Activated CD8-positive, alpha-beta T cell treated with anti-CD3 and anti-CD28 coated beads, Interleukin-2, amount 10 ng/mL, durations not matched to agents 7 days and 5 days (primary cell): ENCODE measurements at places on chromosomes 11 and 22.

- H3K36me3 ChIP-seq = no peaks in the 10 kb centered on the region
- H3K4me3 ChIP-seq = no peak overlapping the region
- no peaks in the 10 kb centered on the region for H3K4me1 ChIP-seq
- no peak overlapping the region for H3K27ac ChIP-seq
- no peaks in the 10 kb centered on the region for H3K27me3 ChIP-seq
These were observed 49.5 kb downstream of the VSIG10L2 start for GRCh38 chr11:125995313-125995712.

GRCh38 chr11:120283124-120283523 is 42.0 kb upstream of the TLCD5 start:
- H3K27me3 ChIP-seq = peaks cover 26% of the 10 kb centered on the region
- no peak overlapping the region for H3K4me3 ChIP-seq
- no peak overlapping the region for H3K27ac ChIP-seq
- H3K36me3 ChIP-seq = no peaks in the 10 kb centered on the region
- DNase-seq = no peak

DNA sequence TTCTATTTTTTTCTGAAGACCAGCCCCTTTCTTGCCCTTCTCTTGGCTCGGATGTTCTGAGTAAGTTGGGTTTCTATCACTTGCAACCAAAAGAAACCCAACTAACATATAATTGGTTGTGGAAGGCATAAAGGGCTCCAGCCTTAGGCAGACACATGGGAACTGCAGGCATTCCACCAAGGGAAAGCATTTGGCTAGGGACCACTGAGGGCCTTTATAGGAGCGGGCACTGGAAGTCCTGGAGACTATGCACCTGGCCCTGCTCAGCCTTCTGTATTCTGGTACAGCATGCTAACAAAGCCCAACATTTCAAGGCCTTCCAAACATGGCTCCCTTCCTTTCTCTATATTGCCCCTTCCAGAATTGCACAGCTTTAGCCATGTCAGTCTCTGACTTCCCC is 17.6 kb upstream of the LMO1 start:
- peaks cover 11% of the 10 kb centered on the region for H3K27me3 ChIP-seq
- DNase-seq = no peak
- no peak overlapping the region for H3K27ac ChIP-seq
- no peak overlapping the region for H3K4me3 ChIP-seq
- H3K4me1 ChIP-seq = no peaks in the 10 kb centered on the region
- H3K36me3 ChIP-seq = no peaks in the 10 kb centered on the region

DNA sequence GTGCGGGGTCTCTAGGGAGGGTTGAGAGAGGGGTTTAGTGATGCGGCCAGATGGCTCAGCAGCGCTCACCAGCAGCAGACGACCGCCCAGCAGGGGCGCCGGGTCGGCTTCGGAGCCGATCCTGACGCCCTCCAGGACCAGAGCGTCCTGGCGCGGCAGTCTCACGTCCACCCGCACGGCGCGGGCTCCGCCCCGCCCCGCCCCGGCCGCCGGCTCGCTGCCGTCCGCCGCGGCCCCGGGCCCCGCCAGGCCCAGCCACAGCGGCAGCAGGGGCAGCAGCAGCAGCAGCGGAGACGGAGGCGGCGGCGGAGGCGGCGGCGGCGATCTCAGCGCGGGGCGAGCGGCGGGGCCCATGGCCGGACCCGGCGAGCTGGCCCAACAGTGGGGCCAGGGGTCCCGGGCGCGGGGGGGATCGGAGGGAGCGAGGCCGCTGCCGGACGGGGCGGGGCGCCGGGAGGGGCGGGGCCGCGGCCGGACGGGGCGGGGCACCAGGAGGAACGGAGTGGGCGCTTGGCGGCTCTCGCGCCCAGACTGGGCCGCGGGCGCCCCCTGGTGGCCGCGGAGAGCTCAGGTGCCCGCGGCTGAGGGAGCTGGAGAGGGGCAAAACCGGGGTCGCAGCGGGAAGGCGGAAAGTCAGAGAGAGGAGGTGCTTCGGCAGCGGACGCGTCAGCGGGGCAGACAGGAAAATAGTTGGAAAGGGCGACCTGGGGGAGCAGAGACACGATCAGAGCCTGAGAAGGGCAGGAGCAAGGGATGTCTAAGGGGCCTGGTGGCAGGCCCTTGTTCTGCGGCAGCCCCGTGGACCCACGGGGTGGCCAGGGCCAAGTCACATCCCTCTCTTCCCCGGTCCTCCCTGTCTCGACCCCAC is at the start of gene RNF215:
RNF215 (minus strand) TSS at position 452 of the 868 bp plus-strand sequence; CDS start at position 354, 98 bp downstream.
- H3K4me1 ChIP-seq = peaks cover 32% of the 10 kb centered on the region
- H3K36me3 ChIP-seq = no peaks in the 10 kb centered on the region
- peak within 1 kb of the TSS; percentile 80 for H3K4me3 ChIP-seq
- no peaks in the 10 kb centered on the region for H3K27me3 ChIP-seq

DNA sequence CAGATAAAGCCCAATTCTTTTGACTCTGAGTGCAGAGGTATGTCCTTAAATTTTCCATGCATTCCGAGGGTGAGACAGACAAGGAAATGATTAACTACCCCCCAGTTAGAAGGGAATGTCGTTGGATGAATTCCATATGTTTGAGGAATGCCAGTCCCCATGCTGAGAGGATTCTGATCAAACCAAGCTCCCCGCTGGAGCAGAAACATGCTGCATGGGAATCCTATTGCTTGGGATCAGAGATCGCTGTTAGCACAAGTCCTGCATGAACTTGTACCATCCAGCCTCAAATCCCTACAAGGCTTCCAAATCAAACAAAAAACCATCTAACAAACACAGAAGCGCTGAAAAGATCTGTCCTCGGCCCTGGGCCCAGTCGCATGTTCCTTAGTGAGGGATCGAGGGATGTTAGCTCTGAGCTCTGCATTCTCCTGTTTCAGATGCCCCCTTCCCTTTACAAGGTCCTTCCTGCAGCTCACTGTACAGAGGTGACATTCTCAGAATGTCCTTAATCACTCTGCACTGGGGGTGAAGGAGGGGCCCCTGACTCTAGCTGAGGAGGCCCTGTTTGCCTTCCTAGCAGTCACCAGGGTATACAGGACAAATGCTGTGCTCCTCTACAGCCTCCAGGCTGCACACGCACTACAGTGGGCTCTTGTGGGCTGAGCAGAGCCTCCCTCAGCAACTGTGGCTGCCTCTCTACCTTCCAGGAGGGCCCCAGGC is 353.4 kb downstream of the TENM4 start:
- H3K36me3 ChIP-seq = no peaks in the 10 kb centered on the region

- peaks cover 35% of the 10 kb centered on the region for H3K36me3 ChIP-seq
- no peak overlapping the region for H3K27ac ChIP-seq
- H3K4me1 ChIP-seq = no peaks in the 10 kb centered on the region
- no peaks in the 10 kb centered on the region for H3K27me3 ChIP-seq
- H3K4me3 ChIP-seq = no peak overlapping the region
These were observed 9.7 kb downstream of the IMMP1L start for GRCh38 chr11:31499576-31500178.

DNA sequence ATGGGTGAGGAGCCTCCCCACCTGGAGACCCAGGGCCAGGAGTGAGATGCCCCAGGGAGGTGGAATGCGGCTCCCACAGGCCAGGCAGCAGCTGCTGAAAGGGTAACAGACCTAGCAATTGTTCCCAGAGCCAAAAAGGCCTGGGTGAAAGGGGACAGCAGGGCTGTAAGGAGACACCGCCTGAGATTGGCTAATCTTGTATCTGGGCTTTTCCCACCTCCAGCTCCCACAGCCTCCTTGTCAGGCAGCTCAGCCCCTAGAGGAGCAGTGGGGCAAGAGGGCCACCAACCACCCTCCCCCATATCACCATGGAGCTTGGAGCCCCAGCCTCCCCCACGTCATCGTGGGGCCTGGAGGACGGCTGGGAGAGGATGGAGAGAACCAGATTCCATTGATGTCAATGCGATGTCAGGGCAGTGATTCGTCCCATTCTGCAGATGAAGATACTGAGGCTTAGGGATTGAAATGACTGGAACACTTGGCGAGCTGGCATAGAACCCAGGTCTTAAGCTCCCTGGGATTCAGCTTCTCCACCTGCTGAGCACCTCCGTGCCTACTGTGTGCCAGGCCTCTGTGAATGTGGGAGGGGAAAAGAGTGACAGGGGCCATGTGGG is 2.9 kb upstream of the MGAT3 start:
- peaks cover 24% of the 10 kb centered on the region for H3K27me3 ChIP-seq
- peaks cover 28% of the 10 kb centered on the region for H3K36me3 ChIP-seq

DNA sequence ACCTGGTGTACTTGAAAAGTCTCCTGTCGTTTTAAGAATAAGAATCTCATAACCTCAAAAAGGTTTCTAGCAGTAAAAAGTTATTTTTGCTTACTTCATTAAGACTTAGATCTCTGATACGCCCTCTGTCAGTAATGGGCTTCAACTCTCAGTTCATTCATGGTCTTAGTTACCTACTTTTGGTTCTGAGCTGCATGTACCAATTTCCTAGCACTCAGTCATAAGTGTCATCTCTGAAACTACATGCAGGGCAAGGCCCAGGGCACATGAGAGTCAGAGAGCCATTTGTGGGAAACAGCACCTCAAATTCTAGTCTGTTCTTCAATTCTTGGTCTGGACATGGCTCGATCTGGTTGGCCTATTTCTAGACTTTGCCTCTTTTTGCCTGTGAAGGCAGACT is 838.4 kb downstream of the FAM181B start:
- H3K4me1 ChIP-seq = no peaks in the 10 kb centered on the region
- DNase-seq = no peak
- H3K27me3 ChIP-seq = no peaks in the 10 kb centered on the region
- no peak overlapping the region for H3K4me3 ChIP-seq
